Uterus (tissue), 4 donors: ENCODE measurements at places on chromosomes 1 and 21. TPM values are rescaled to one million over a fixed set of nuclear protein-coding genes. Genes with fewer than 3 reads are reported as not detected.

- H3K36me3 ChIP-seq, result no peaks in the 10 kb centered on the region
- H3K27ac ChIP-seq, result no peak overlapping the region
- no peak for DNase-seq
- H3K4me1 ChIP-seq, result no peaks in the 10 kb centered on the region
These were observed 21.8 kb downstream of the HIPK1 start for GRCh38 chr1:113950908-113951307.

Gene CYP4A22
- not detected for total RNA-seq

- peaks cover 10% of the 10 kb centered on the region for H3K4me1 ChIP-seq
- H3K36me3 ChIP-seq, result no peaks in the 10 kb centered on the region
- H3K27ac ChIP-seq, result peak overlapping the region; percentile 95
- peak overlapping the region; percentile 60 for H3K4me3 ChIP-seq
- no peak for DNase-seq
These were observed 60.4 kb upstream of the ACOT11 start for GRCh38 chr1:54487571-54488050.

Gene FAM3B
- total RNA-seq, result not detected

DNA sequence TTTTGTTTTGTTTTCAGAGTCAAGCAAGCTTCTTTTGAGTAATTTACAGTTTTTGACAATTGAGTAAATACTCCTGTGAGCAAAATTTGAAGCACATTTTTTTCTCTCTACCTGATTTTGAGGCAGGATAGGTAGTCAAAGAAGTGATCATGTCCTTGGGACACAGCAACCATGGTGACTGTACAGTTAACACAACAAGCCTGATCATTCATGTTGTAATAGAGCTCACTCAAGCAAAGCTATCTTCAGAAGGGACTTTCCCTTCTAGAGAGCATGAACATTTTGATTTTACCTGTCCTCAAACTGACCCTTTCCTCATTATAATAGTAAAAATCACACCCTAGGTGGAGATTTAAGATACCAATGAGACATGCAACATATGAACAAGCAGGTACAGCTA is 126.5 kb upstream of the KCNK1 start:
- H3K4me1 ChIP-seq, result no peaks in the 10 kb centered on the region
- no peaks in the 10 kb centered on the region for H3K27me3 ChIP-seq
- H3K4me3 ChIP-seq, result no peak overlapping the region
- H3K36me3 ChIP-seq, result no peaks in the 10 kb centered on the region

Gene CRABP2
- 71.5 TPM for total RNA-seq

DNA sequence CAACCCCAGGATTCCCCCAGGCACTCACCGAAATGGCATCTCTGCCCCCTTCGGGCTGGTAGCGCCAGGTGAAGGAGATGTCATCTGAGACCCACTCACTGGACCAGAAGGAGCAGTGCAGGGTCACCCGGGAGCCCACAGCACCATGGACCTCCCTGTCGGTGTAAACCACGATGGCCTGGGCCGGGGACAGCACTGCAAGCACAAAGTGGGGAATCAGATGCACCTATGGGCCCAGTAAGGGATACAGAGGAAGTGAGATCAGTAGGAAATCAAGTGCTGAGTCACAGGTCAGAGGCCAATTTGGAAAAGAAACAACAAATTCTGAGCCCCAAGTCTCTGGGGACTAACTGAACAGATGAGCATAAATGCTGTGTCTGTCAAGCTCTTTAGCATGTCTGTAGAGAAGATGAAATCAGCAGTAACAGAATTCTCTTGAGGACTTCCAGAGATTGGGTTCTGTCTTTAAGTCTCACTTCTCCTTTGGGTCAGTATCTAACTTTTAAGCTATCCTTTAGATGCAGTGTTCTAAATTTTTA is 2.5 kb downstream of the MPZ start:
- no peaks in the 10 kb centered on the region for H3K27me3 ChIP-seq
- no peak overlapping the region for H3K4me3 ChIP-seq
- H3K4me1 ChIP-seq, result no peaks in the 10 kb centered on the region
- DNase-seq, result no peak
- no peaks in the 10 kb centered on the region for H3K36me3 ChIP-seq

- no peaks in the 10 kb centered on the region for H3K27me3 ChIP-seq
- no peaks in the 10 kb centered on the region for H3K4me1 ChIP-seq
- H3K4me3 ChIP-seq, result no peak overlapping the region
- no peak for DNase-seq
- no peak overlapping the region for H3K27ac ChIP-seq
These were observed 35.1 kb downstream of the FRRS1 start for GRCh38 chr1:99731384-99731783.

DNA sequence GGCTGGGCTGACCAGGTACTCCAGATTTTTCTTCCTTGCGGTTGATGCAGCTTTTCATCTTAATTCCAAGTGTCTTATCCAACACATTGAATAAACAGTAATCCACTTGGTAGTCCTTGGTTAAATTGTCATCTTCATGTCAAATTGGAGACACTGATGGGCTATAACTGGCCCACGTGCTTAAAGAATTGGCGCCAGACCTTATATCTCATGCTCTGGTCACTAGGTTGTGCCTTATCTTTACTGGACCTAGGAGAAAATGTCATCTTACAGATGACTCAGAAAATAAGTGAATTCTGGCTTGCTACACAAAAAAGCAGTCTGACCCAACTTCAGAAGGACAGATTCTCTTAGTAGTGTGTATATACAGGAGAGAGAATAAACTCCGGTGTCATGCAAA is 16.2 kb downstream of the LRRC42 start:
- no peaks in the 10 kb centered on the region for H3K27me3 ChIP-seq
- no peak for DNase-seq
- H3K4me3 ChIP-seq, result no peak overlapping the region
- no peaks in the 10 kb centered on the region for H3K4me1 ChIP-seq

- H3K27ac ChIP-seq, result no peak overlapping the region
- no peaks in the 10 kb centered on the region for H3K27me3 ChIP-seq
- H3K4me3 ChIP-seq, result no peak overlapping the region
These were observed 40.2 kb upstream of the PARP1 start for GRCh38 chr1:226447932-226448665.

GRCh38 chr21:34877485-34878128 is 171.5 kb downstream of the RUNX1 start:
- H3K4me3 ChIP-seq, result no peak overlapping the region
- H3K27ac ChIP-seq, result no peak overlapping the region
- no peaks in the 10 kb centered on the region for H3K27me3 ChIP-seq
- no peak for DNase-seq

DNA sequence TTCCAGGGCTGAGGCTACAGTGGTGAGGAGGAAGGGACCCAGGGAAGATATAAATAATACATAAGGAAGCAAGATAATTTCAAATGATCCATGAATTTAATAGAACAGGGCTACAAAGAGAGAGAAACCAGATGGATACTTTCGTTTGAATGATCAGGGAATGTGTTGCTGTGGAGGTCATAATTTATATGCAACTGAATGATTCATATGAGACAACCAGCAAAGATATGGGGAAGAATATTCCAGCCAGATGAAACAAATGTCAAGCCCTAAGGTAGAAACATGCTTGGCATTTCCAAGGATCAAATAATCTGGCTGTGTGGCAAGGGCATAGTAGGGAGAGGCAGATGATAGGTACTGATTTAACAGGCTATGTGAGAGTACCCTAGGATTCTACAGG is 84.8 kb upstream of the ZC3H11B start:
- no peaks in the 10 kb centered on the region for H3K27me3 ChIP-seq
- DNase-seq, result no peak
- no peak overlapping the region for H3K4me3 ChIP-seq
- H3K36me3 ChIP-seq, result no peaks in the 10 kb centered on the region

DNA sequence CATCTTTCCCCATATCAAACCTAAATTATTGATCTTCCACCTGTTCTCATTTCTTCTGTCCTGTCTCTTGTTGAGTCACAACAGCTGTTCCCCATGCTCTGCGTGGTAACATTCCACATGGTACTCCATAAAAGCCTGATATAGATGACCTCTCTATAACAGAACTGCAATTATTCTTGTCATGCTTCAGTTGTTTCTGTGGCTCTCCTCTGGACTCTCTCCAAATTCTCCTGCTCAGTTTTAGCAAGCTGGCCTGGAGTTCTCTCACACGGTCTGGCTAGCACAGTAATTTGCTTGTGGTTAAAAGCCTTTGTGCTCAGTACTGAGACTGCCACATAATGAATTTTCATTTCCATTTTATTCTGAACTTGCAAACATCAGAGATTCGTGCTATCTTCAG is 10.6 kb upstream of the LRRC39 start:
- DNase-seq, result no peak
- H3K4me1 ChIP-seq, result no peaks in the 10 kb centered on the region
- no peaks in the 10 kb centered on the region for H3K36me3 ChIP-seq
- no peak overlapping the region for H3K27ac ChIP-seq

GRCh38 chr1:167710836-167711235 is 10.9 kb upstream of the MPZL1 start:
- DNase-seq, result no peak
- no peak overlapping the region for H3K4me3 ChIP-seq
- no peaks in the 10 kb centered on the region for H3K27me3 ChIP-seq
- no peaks in the 10 kb centered on the region for H3K4me1 ChIP-seq

DNA sequence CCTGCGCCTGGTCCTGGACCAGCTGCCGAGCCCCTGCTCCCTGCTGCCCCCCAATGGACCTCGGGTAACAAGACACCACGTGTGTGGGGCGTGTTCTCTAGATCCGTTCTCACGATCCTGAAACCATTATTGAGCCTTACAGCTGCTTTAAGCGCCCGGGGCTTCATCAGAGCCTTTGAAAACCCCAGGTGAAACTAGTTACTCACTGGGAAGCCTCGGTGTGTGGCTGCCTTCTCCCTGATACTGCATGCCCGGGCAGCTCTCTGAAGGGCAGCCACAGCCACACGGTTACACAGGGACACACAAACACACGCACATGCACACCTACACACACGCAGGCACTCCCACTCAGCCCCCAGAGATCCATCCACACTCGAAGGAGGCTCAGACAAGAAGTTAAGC is 5.3 kb downstream of the HES2 start:
- no peak overlapping the region for H3K4me3 ChIP-seq
- peaks cover 6% of the 10 kb centered on the region for H3K27me3 ChIP-seq
- no peak overlapping the region for H3K27ac ChIP-seq

DNA sequence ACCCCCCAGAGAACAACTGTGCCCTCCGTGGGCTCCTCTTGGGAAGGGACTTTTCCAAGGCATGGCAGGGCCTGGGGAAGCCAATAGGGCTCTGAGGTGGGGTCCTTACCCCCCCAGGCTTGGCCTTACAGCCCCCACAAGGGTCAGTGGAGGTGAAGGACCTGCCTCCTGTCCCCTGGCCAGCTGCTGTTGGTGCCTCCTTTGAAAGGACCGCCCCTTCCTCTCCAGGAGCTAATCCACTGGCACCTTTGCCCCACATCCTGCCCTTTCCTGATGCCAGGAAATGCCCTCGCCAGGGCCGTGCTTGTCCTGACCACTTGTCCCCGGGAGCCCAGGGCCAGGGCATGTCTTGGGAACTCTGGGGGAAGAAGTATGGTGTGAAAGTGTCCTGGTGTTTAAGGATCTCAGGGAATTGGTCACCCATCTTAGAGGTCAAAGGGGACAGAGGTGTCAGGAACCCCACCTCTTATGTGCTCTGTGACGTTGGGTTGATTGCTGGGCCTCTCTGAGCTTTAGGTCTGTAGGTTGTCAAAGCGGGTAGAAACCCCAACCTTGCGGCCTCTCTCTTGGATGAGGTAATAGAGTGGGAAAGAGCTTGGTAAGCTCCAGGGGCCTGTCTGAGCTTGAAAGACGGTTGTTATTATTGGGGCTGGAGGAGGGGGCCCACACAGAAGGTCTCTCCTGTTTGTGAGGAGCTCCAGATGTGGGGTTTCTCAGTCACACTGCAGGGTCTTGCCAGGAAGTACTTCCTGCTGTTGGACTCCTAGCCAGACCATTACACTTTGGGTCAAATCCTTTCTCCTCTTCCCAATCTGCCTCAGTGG is 2.8 kb downstream of the KCNQ4 start:
- H3K27me3 ChIP-seq, result no peaks in the 10 kb centered on the region
- no peak overlapping the region for H3K4me3 ChIP-seq
- H3K36me3 ChIP-seq, result no peaks in the 10 kb centered on the region
- no peak for DNase-seq
- peak overlapping the region; percentile 87 for H3K27ac ChIP-seq

- H3K27ac ChIP-seq, result no peak overlapping the region
- H3K36me3 ChIP-seq, result no peaks in the 10 kb centered on the region
- no peaks in the 10 kb centered on the region for H3K27me3 ChIP-seq
- DNase-seq, result no peak
- H3K4me1 ChIP-seq, result no peaks in the 10 kb centered on the region
These were observed 111.9 kb downstream of the CAMTA1 start for GRCh38 chr1:6897138-6897537.

DNA sequence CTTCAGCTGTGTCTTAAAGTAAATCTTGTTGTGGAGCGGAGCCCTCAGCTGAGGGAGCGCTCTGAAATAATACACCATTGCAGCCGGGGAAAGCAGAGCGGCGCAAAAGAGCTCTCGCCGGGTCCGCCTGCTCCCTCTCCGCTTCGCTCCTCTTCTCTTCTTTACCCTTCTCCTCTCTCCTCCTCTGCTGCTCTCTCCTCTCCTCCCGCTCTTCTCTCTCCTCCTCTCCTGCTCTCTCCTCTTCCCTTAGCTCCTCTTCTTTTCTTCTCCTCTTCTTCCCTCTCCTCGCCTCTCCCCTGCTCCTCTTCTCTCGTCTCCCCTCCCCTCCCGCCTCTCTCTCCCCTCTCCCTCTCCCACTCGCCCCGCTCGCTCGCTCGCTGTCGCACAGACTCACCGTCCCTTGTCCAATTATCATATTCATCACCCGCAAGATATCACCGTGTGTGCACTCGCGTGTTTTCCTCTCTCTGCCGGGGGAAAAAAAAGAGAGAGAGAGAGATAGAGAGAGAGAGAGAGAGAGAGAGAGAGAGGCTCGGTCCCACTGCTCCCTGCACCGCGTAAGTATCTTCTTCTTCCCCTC is at the start of gene PROX1:
Gene PROX1 (plus strand): TSS at position 47 of the 580 bp plus-strand sequence. CDS start 8,563 bp downstream, outside the sequence.
- peaks cover 10% of the 10 kb centered on the region for H3K4me1 ChIP-seq
- H3K4me3 ChIP-seq, result peak within 1 kb of the TSS; percentile 62
- H3K27ac ChIP-seq, result peak within 1 kb of the TSS; percentile 77
- peak; percentile 31 for DNase-seq

Gene C1orf74
- total RNA-seq, result 5.0 TPM

Gene OPTC
- total RNA-seq, result not detected

DNA sequence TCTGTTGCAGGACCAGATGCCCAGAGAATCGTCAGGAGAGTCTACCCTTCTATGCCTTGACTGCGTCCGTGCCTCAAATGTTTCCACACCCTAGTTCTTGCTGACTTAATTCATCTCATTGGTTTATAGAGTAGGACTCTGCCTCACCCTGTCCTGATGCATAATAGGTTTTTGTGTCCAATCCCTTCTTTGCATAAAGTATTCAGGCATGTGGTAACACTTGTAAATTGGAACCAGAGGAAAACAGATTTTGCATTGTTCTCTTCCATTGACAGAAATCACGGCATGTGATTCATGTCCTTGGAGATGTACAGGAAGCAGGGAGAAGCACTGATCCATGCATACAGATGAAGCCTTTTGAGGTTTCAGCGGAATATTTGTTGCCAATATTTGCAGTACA is 29.5 kb downstream of the PLPPR5 start:
- H3K27me3 ChIP-seq, result no peaks in the 10 kb centered on the region
- no peak overlapping the region for H3K27ac ChIP-seq
- no peaks in the 10 kb centered on the region for H3K36me3 ChIP-seq
- no peaks in the 10 kb centered on the region for H3K4me1 ChIP-seq
- H3K4me3 ChIP-seq, result no peak overlapping the region
- DNase-seq, result no peak

GRCh38 chr1:41740630-41741239 is 178.0 kb downstream of the HIVEP3 start:
- H3K27ac ChIP-seq, result no peak overlapping the region
- H3K27me3 ChIP-seq, result no peaks in the 10 kb centered on the region
- H3K4me3 ChIP-seq, result no peak overlapping the region
- no peaks in the 10 kb centered on the region for H3K4me1 ChIP-seq
- no peak for DNase-seq

Gene RGS7
- 0.62 TPM for total RNA-seq

Gene CFHR4
- not detected for total RNA-seq

GRCh38 chr1:101060992-101061391 is 35.4 kb upstream of the DPH5 start:
- no peaks in the 10 kb centered on the region for H3K4me1 ChIP-seq
- H3K27ac ChIP-seq, result no peak overlapping the region
- H3K4me3 ChIP-seq, result no peak overlapping the region

Gene LCE1C
- total RNA-seq, result not detected
